Kasumi-1 (cell line): ENCODE measurements at places on chromosomes 2 and 18.

DNA sequence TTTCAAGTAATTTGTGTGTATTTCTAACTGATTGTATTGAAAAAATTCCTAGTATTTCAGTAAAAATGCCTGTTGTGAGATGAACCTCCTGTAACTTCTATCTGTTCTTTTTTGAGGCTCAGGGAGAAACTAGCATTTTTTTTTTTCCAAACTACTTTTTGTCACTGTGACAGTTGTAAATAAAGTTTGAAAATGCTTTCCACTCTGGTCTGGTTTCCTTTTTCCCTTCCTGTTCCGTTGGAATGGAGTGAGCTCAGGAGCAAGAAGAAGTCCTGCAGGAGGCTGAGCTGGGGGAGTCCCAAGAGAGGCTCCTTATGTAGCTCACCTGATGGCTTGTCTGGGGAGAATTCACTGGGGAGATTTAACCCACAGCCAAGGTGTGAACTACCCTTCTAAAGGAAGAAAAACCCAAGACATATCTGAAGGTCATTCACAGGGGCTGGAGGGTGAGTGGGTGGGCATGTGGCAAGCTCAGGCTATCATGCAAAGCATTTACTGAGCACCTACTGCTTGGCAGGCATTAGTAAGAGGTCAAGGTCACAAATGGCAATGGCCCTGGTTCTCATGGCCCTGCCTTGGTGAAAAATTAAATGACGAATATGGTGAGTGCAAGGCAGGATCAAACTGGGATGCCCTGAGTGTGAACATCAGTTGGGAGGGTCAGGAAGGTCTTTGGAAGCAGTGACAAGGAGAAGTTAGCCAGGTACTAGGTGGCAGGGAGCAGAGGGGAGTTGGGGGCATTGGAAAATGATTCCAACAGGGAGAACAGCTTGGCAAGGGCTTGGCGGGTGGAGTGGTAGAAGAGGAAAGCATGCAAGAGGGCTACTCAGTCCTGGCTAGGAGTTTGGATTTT, 28.7 kb downstream of the LBH start:
- no peak for DNase-seq

DNA sequence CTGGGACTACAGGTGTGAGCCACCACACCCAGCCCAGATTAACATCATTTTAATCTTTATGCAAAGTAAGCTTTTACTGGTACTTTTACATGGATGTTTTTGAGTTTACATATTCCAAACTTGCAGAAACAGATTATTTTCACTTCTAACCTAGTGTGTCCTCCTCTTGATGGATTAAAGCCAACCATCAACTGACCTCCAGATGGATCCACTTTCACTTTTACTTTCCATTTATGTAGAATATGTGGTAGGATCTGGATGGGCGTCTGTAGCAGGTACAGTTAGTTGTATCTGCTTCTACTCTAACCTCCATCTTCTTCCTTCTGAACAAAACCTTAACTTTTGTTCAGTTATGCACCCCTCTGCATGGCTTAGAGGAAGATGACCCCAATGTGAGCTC, 264.1 kb downstream of the CDH20 start:
- DNase-seq, result no peak

GRCh38 chr18:34038086-34038485, 186.6 kb downstream of the NOL4 start:
- DNase-seq, result no peak

- peak; percentile 81 for DNase-seq
These were observed at the start of gene ONECUT2 for GRCh38 chr18:57434536-57435494. Gene ONECUT2 (plus strand): TSS chr18:57435374. CDS start chr18:57435717, 343 bp downstream.

GRCh38 chr18:63282793-63283192, 36.8 kb downstream of the BCL2 start:
- no peak for DNase-seq

DNA sequence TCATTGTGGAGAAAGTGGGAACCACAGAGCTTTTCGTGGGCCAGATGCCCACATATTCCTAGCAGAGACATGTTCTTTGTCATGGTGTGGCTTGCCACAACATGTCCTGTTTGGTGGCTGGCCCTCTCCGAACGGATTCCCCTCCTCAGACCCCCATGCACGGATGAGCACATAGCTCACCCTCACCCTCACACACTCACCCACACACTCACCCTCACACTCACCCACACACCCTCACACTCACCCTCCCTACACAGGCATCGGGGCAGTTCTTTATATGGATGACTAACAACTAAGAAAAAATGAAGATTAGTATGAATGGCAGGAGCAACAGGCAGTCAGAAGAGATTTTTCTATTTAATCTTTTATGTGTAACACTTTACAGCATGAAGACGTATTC, 149.9 kb downstream of the ZNF236 start:
- DNase-seq, result no peak

DNA sequence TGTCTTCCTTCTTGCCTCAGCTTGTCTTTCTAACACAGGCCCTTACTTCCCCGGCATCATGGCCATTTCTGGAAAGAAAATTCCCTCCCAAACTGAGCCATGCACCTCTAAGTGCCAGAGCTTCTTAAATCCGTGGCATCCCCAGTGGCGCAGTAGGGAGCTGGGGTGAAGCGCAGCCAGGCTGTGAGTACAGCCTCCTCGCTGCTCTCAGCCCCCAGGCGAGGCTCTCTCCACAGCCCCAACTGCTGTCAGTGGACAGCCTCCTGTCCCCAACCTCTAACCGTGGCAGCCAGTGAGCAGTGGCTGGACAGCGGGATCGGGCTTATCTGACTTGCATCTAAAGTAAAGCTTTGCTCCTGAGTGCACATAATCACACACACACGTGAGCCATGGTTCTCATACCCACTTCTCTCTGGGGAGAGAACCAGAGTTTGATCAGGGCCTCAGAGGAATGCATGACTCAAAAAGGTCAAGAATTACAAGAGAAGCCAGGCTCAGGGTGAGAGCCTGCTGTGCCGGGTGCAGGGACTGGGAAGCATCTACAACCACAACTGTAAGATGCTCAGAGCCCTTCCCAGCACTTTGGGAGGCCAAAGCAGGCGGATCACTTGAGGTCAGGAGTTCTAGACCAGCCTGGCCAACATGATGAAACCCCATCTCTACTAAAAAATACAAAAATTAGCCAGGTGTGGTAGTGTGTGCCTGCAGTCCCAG, 50.7 kb downstream of the SFXN5 start:
- DNase-seq, result no peak

GRCh38 chr2:19488009-19488691, 129.7 kb upstream of the OSR1 start:
- DNase-seq, result no peak

DNA sequence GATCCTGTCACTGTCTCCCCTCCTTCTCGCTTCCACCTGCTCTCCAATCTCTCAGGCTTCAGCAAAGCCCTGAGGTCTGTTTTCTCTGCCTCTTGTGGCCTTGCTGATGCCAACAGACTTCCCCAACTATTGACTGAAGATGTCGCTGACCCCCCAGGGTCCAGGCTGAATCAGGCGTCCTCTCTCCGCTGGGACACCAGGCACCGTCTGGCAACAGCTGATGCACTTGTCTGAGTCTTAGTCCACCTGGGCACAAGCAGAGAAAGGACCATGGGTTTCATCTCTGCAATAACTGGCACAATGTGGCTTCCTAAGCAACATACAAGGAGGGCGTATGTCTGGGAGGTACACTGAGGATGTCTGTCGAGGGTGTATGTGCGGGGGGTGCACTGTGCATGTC, 248.7 kb upstream of the MYT1L start:
- no peak for DNase-seq

DNA sequence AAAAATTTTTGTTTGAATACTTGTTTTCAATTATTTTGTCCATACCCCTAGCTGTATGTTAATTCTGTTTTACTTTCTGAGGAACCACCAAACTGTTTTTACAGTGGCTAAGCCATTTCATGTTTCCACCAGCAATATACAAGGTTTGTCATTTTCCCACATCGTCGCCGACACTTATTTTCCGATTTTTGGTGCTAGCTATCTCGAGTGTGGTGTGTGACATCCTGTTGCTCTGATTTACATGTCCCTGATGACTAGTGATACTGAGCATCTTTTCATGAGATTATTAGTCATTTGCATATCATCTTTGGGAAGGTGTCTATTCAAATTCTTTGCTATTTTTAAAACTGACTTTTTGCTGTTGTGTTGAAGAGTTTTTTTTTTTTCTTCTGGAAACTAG, 7.2 kb upstream of the GPC1 start:
- DNase-seq, result no peak

- DNase-seq, result no peak
These were observed 29.9 kb upstream of the ADAM17 start for GRCh38 chr2:9585486-9585885.

- peak; percentile 14 for DNase-seq
These were observed 2.3 kb downstream of the NEUROD1 start for GRCh38 chr2:181677912-181678586.

DNA sequence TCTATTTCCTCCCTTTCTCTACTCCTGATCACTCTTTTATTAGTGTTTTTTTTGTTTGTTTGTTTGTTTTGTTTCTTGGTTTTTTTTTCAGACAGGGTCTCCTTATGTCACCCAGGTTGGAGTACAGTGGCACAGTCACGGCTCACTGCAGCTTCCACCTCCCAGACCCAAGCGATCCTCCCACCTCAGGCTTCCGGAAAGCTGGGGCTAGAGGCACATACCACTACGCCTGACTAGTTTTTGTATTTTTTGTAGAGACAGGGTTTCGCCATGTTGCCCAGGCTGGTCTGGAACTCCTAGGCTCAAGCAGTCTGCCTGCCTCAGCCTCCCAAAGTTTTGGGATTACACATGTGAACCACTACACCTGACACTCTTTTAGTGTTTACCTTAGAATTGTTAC, 122.3 kb downstream of the ATL2 start:
- DNase-seq, result no peak

GRCh38 chr2:20049637-20050036, 1.8 kb downstream of the LAPTM4A start:
- peak; percentile 75 for DNase-seq
